ENCODE measurements at places on chromosomes 2 and 18.
A peak's percentile ranks its signal among the peaks of the same experiment; 100 is the strongest.

DNA sequence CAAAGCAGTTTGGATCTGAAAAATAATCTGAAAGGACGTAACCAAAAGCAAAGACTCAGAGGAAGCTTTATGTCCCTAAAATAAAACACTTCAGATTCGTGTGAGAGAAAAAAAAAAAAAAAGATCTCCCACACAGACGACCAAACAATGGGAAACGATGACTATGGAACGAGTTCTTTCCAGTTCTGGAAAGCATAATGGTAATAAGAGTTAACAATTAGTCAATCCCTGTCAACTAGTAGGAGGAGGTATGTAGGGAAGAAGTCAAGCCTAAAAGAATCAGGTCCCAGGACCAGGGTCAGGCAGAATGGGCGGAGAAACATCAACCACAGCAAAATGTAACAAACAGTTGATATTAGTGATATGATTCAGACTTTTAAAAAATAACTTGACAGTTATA lies 170.3 kb upstream of the SETBP1 start:
- DNase-seq: no peak

- no peak for DNase-seq
These were observed 14.2 kb downstream of the IL18RAP start for GRCh38 chr2:102437122-102437521.

- no peak for DNase-seq
These were observed 125.3 kb upstream of the ZEB2 start for GRCh38 chr2:144645083-144645778.

DNA sequence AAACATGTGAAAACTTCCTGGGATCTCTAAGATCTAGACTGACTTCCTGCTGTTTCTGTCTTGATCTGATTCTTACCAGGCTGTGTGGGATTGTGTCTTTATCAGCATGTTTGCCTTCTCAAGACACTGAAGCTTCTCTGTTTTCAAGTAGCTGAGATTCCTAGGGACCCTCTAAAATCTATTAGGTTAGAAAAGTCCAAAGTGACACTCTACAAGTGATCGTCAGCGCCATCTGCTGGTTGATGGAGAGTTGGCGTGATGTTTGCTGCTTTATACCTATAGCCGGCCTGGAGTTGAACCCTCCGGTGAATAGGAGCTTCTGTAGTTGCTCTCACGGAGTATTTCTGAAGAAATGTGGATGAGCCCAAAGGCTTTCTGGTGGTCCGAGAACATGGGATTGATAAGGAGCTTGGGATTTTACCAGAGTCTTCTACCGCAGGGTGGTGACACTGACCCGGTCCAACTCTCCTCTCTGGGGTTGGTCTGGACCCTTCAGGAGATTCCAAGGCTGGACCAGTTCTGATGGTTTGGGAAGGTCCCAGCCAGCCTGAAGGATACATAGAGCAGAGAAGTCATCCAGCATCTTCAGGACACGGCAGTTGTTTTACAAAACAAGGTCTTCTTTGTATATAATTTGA lies 96.0 kb upstream of the TTC39C start:
- DNase-seq: peak; percentile 11

GRCh38 chr2:197599285-197599965 lies 76.0 kb downstream of the RFTN2 start:
- no peak for DNase-seq

GRCh38 chr2:73072416-73072815 lies 904 bp upstream of the SFXN5 start:
- DNase-seq: no peak

GRCh38 chr2:16386031-16386430 lies 279.6 kb downstream of the CYRIA start:
- no peak for DNase-seq

All from hypothalamus (tissue), 51 donors.